Memory B cell (primary cell): ENCODE measurements at places on chromosomes 6 and 20.

- no peak for DNase-seq
Measured at GRCh38 chr6:55694148-55694547, 115.2 kb upstream of the HMGCLL1 start.

- DNase-seq: no peak
Measured at GRCh38 chr6:33875696-33876095, 71.9 kb upstream of the MLN start.

DNA sequence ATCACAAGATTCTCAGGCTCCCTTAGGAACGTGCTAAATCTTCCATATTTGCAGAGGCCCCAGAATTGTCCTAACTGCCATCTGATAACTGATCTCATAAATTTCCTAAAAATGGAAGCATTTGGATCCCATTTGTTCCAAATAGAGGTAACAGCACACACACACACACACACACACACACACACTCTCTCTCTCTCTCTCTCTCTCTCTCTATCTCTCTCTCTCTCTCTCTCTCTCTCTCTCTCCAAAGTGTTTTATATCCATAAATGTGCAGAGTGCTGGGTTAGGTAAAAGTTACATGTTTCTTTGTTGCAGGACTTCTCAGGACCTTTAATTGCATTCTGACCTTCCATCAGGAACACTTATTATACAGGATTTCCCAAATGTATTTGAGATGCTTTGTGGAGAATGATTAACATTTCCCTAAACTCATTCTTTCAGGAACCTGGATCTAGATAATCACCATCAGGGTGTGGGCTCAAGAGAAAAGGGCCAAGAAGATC is 8.5 kb upstream of the STK38 start:
- DNase-seq: no peak

DNA sequence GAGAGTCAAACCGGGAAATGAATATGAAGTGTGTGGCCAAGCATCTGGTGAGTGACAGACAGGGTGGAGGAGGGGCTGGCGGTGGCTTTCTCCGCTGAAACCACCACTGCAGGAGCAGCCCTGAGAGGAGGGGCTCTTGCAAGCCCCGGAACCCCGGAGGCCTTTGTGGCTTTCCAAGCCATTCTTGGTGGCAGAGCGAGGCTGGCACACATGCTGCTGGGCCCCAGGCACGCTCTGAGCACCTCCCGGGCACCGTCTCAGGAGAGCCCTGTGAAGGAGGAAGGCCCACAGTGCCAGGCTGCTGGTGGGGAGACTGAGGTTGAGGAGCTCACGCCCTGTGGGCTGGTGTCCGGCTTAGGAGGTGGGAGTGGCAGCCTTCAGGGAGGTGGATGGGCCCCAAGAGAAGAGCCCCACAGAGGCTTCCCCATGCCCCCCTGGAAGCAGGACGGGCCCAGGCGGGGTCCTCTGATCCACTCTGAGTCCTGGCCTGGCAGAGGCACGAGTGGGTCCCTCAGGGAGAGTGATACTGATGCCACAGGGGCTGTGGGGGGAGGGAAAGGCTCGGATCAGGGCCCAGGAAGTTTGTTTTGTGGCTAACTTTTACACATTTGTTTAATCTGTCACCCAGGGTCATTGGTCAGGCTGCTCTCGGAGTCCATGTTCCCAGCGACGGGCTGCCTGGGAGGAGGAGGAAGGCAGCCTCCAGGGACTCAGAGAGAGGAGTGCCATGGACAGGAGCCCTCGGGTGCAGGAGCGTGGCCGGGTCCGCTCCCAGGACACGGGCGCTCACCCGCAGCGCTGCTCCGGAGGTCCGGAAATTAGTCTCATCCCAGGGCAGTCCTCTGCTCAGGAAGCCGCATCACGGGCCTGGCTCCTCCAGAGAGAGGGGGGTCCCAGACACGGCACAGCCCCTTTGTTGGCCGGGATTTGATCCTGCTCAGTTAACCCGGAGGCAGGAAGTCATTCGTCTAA is 170.7 kb downstream of the ERMARD start:
- no peak for DNase-seq

GRCh38 chr20:35232575-35232974 is 6.1 kb downstream of the MMP24 start:
- no peak for DNase-seq
